Liver (tissue), 10 donors: ENCODE measurements at places on chromosomes 12 and 14. TPM values are rescaled to one million over a fixed set of nuclear protein-coding genes. Genes with fewer than 3 reads are reported as not detected.

DNA sequence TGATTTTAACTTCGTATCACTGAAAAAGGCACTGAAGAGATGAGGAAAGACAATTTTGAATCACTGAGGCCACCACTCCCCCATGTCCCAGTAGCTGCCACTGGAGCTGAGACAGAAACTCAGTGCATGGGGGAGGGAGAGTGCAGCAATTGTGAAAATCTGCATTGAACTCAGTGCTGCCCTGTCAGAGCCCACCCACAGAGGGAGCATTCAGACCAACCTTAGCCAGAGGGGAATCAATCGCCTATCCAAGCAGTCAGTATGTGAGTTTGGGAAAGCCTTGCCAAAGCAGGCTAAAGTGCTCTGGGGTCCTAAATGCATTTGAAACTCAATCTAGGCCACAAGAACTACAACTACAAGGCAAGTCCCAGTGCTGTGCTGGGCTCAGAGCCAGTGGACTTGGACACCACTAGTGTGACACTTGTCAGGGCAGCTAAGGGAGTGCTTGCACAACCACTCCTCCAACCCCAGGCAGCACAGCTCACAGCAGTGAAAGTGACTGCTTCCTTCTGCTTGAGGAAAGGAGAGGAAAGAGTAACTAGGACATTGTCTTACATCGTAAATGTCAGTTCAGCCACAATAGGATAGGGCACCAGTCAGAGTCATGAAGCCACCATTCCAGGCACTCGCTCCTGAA, 13.3 kb downstream of the RNASE3 start:
- DNase-seq: no peak

DNA sequence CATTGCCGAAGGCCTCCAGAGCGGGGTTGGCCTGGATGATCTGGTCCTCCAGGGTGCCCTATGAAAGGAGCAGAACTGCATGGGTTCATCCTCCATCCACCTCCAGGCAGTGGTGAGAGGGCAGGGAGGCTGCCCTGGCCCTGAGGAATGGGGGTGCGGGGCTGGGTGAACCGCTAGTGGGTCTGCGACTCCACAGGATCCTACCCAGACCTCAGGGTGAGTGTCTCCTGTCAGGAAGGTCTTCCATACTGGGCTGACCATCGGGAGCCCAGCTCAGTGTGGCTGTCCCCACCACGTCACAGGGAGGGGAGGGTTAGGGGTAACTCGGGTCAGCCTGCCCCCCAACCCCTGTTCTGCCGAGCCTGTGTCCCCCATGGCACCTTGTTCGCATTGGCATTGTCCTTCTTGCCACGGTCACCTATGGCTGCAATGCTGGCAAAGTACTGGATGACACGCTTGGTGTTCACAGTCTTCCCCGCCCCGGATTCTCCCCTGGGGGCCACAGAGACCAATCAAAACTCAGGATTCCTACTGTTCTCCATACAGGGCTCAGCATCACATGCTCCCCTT, 3.7 kb downstream of the MYH6 start:
- no peak for DNase-seq

DNA sequence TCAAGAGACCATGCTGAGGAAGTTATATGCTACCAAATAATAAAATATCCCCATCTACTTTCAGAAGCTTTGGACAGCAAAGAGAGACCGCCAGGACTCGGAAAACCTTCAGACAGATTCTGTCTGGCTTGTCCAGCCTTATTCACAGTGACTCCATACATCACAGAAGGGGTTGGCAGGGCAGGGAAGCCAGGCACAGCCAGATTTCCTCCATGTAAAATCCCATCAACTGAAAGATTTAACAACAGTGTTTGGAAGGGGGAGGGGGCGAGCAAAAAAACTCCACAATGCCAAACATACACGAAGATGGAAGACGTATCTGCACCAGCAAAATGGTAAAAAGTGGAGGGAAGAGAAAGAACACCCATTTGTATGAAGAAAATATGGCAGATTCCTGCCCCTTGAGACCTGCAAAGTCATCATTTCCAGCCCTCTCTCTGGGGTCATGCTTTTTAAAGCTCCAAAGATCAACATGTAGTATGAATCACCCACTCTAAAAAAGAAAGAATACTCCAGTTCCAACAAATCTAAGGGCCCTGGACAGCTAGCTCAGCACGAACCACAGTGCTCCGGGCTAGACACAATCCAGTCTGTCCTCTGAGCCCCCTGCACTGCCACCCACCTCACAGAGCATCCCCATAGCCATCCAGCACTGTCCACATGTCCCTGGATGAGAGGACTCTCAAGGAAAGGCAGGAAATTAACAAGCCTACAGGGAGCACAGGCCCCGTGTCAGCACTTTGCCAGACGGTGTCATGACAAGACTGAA, 116.4 kb downstream of the DICER1 start:
- DNase-seq: no peak

ARL6IP4 gene
- total RNA-seq: 59.2 TPM

HRK gene
- total RNA-seq: not detected

BRAP gene
- 10.1 TPM for total RNA-seq

LPAR5 gene
- total RNA-seq: 0.84 TPM

DNA sequence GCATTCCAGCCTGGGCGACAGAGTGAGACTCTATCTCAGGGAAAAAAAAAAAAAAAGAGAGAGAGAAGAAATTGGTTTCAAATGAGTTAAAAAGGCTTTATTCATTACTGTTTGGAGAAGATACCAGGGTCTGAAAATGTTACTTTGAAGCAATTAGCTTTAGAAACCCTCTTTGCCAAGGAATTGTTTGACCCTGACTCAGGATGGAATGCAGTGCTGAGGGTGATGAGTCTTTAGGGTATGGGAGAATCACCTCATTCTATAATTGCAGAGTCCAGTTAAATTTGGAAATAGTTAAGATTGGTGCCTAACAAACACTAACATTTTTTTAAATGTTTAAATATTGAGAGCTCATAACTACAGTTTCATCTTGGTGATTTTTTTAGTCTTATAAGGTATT, 13.3 kb downstream of the RAP1B start:
- DNase-seq: no peak
